Effector memory CD8-positive, alpha-beta T cell (primary cell): ENCODE measurements at places on chromosomes 7 and 10.

DNA sequence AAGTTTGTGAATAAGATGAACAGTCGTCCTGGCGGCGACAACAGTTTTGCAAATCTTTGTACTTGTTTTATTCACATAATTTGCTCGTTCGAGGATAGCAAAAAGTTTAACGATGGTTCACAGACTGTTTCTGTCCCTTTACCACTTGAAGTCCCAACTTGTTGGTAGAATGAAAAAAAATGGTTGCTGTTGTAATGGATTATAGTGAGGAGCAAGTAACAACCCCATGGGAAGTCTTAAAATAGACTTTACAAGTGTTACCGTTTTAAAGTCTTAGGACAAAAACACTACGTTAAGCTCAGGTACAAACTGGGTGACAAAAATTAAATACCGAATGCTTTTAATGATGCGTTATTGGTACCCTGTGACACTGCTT lies 589 bp downstream of the LSM8 start:
- no peak for DNase-seq

DNA sequence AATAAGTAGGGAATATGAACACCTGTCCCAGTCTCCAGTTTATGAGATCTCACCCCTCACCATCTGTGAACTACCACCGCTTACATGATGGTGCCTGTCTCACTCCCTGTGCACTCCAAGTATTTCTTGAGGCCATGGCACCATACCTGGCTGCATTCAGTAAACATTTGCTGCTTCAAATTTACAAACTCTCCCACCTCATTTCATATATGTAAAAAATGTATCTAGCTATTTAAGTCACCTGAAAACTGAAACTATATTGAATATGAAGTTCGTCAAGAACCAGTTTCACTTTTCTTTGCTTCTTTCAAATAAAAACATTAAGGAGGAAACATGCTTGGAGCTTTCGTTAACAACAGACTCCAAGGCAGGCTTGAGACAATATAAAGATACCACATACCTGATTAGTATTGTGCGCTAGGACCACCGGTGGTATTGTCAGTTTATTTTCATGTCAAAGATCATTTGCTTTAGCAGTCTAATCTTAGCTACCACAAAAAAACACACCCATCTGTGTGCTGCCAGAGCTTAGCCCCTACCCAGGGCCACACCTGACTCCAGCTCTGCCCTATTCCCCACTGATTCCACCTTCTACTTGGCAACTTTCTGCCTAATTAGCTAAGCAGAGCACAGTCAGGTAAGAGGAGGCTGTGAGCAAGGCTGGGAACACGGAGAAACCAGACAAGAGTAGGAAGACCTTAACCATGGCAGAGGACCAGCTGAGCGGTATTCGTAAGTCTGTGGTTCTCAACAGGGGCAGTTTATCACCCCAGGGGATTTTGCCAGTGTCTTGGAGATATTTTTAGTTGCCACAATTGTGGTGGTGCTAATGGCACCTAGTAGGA lies 92.0 kb downstream of the ZFAND4 start:
- peak; percentile 21 for DNase-seq

DNA sequence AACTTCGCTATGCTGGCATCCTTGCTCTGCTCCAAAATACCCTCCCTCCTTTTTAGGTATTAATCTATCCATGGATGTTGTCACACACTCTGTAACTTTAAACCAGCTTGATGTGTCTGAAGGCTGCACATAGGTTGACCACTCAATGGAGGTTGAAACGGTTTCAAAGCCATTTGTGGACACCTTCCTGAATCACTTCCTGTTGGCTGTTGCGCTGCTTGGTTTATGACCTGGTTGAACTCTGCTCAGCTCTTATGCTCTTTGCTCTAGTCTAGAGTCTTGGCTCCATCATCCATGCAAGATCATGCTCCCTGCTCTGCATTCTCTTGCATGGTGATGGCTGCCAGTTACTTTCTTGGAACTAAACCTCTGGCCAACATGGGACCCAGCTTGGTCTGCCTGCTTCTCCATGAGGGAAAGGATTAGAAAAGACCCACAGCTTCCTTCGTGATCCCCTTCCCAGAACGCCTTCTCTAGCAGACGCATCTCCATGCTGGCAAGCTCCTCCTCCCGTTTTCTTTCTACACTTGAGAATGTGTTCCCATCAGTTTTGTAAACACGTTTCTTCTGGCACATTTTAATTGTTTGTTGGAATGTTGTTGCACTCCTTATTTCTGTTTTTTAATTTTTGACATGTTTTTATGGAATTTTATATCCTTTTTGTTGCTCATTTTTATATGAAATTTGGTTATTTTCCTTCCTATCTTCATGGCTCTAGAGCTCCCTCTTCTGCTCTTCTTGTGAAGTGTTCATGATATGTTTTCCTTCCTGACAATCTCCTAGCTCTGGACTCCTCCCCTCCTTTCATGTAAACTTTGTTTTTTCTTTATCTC lies 149.8 kb downstream of the XPNPEP1 start:
- no peak for DNase-seq

DNA sequence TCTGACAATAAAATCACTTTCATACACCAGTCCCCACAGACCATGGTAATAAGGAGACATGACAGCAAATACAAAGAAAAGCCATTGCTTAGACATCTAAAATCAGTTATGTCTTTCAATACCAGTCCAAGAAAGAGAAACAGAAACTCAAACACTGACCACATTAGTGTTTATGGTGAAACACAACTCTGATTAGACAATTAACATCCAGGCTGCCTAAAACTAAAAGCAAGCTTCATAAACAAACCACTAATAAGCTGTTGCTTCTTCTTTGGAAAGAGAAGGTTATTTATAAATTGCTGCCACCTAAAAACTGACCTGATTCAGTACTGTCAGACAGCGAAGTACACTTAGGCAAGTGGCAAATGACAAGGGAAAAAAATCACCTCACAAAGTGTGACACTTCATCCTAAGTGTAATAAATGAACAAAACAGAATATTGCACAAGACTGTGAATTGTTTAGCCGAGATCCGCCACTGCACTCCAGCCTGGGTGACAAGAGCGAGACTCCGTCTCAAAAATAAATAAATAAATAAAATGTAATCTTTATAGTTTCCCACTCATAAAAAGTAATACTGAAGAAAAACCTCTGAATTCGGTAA lies 277.4 kb downstream of the PARD3 start:
- DNase-seq: no peak

- DNase-seq: no peak
Observed at GRCh38 chr10:4285121-4285520, 500.1 kb upstream of the KLF6 start.

- no peak for DNase-seq
Observed at GRCh38 chr7:103307503-103308231, 10.4 kb downstream of the PMPCB start.

- DNase-seq: no peak
Observed at GRCh38 chr10:114687459-114687858, 29.4 kb upstream of the ABLIM1 start.

GRCh38 chr10:43683451-43684291 lies 35.0 kb upstream of the ZNF32 start:
- no peak for DNase-seq

DNA sequence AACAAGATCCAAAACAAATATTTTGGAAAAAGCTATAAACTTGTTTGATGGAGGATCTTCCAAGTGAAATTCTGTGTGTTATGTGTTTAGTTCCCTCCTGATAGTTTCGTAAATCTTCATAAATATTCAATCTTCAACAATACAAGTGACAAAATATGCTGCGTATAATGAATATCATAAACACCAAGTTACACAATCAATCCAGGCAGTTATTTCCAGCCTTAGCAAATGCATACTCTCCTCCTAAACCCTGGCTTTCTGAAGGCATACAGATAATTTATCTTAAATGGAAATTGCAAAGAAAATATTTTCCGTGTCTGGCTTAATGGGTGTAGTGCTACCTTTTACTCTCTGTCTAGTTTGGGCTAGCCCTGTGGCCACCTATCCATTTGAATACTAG lies 864.9 kb upstream of the ZWINT start:
- no peak for DNase-seq

GRCh38 chr7:128379900-128380479 lies 18.5 kb upstream of the PRRT4 start:
- DNase-seq: no peak

GRCh38 chr10:119496273-119496672 lies 46.2 kb downstream of the RGS10 start:
- no peak for DNase-seq

GRCh38 chr7:102186306-102186705 lies 100.4 kb upstream of the SH2B2 start:
- no peak for DNase-seq

DNA sequence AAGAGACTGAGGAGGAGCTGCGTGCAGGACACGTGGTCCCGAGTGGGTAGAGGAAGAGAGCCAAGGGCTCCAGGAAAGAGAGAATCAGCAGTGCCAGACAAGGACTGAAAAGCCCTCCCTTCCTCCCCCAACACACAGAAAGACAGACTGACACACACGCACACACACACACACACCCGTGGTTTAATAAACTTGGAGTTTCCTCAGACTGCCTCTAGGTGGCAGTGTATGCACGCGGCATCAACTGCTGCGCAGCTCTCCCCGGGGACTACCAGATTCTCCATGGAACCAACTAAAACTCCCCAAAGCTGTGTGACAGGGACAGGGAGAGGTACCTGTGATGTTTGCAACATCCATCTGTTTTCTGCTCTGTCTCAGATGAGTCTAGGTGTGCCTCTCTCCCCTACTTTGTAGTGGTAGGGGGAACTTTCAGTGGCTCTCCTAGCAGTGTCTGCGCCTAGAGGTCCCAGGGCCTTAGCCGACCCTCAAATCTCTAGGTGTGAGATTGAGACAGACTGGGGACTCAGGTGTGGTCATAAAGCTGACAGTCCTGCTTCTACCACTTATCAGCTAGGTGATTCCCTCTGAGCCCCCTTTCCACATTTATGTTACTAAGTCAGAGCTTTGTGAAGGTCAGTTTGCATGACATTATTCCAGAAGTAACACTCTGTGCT lies 9.3 kb upstream of the TSPAN14 start:
- peak; percentile 62 for DNase-seq

- DNase-seq: no peak
Observed at GRCh38 chr7:80760292-80760691, 121.8 kb downstream of the CD36 start.

- peak; percentile 70 for DNase-seq
Observed at GRCh38 chr10:80408242-80409101, at the start of gene PRXL2A. Gene PRXL2A, plus strand, starts transcription at chr10:80408551. Its CDS starts 11,917 bp downstream, at chr10:80420468.

DNA sequence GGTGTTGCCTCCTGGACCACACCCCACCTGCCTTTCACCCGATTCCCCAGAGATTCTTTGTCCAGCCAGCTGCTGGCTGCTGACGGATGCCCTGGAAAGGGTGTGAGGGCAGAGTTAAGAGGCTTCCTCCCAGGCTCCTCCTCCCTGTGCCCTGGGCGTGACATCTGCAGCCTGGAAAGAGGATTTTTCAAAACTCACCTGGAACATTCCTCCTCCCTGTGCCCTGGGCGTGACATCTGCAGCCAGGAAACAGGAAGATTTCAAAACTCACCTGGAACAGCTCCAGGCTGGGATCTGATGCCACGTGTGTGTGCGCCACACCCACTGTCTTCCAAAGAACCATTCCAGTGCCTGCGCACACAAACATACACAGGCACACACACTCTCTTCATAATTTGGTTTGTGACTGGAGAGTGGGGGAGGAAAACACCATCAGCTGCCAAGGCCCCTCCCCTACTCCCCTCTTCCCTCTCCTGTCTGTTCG lies 5.2 kb downstream of the MARVELD1 start:
- DNase-seq: no peak

- no peak for DNase-seq
Observed at GRCh38 chr10:49351669-49352068, 44.2 kb downstream of the DRGX start.

DNA sequence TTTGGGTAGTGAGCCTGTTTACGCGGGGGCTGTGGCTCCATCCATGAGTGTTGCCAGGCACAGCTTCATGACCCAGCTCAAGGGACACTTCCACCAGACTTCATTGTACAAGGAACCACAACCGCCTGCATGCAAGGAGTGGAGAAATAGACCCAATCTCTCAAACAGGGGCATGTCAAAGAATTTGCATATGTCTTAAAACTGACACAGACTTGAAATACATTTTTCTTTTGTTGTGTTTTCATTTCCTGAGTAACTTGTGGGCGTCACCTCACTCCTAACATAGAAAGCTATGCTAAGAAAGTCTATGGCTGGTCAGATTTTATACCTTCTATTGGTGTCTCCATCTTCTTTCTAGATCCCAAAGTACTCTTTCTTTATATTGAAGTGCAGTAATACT lies 266.2 kb upstream of the RNF32 start:
- DNase-seq: no peak

- no peak for DNase-seq
Observed at GRCh38 chr10:60549686-60550085, 160.0 kb upstream of the ANK3 start.

DNA sequence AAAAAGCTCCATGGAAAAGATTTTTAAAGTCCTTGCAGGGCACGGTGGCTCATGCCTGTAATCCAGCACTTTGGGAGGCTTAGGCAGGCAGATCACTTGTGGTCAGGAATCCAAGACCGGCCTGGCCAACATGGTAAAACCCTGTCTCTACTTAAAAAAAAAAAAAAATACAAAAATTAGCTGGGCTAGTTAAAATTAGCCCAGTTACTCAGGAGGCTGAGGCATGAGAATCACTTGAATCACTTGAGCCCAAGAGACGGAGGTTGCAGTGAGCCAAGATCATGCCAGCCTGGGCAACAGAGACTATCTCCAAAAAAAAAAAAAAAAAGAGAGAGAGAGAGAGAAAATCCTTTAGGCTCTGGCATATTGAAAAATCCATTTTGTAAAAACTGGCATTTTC lies 61.9 kb downstream of the CCDC6 start:
- no peak for DNase-seq

- DNase-seq: no peak
Observed at GRCh38 chr10:17233286-17233991, 5.4 kb downstream of the VIM start.

DNA sequence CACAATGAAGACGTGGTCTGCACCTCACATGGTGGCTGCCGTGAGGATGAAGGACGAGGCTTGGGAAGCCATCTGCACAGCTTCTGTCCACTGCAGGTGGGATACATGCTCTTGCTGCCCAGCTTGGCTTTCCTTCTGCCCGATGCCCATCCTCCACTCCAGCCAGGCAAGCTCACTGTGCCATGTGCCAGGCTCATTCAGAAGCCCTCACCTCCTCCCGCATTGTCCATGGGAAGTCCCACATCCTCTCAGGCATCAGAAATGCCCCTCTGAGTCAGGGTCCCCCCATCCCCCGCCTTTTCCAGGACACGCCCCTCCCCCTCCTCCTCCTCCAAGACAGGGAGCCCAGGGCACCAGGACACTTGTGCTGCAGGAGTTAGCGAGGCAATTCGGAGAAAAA lies 4.6 kb upstream of the NOM1 start:
- no peak for DNase-seq
